Mesothelial cell of epicardium (in vitro differentiated cells): ENCODE measurements at places on chromosomes 6 and 20.

DNA sequence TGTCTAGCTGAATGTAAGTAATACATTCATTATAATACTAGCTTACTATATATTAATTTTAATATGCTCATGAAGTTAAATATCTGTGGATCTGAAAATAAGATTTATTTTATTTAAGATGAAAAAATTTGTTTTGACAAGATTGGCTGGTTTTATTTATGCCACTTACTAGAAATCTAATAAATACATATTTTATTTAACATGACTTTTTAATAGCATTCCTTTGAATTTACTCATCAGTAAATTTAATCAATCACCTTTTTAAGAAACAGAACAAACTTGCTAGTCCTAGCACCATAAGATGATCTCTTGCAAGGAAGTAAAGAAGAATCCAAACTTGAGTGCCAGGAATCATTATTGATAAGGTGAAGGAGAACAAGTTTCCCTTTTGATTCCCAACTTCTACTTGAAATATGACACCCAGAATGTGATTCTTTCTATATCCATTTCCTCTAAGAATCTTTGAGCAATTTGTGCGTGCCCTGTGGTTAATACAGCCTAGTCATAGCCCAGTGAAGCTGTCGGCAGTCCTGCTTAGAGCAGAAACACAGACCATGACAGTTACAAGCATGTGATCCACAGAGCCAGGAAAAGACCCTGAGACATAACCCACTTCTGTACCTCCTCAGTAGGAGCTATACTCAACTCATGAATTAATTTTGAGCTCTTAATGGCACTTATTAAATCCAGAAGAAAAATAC lies 282.3 kb upstream of the QKI start:
- DNase-seq = no peak

- DNase-seq = no peak
Observed at GRCh38 chr6:39114388-39114703, 640 bp downstream of the SAYSD1 start.

- DNase-seq = no peak
Observed at GRCh38 chr20:51129147-51129776, 106.4 kb upstream of the KCNG1 start.

DNA sequence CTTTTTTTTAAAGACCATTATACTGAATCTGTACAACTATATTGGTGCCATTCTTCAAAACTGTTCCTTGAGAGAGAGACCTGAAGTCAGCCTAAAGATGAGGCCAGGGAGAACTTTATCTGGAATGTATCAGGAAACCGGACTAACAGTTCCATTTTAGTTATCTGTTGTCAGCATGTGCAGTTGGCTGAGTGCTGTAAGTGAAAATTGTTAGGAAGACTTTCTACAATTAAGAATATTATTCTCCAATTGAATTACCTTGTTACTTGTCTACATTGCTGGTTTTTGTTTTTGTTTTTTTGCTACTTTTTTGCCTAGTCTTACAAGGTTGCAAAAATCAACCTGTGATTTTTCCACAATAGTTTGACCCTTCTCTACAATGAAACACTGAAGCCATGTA lies 7.5 kb downstream of the CEP57L1 start:
- DNase-seq = no peak

- no peak for DNase-seq
Observed at GRCh38 chr6:163243083-163243482, 171.4 kb upstream of the QKI start.

DNA sequence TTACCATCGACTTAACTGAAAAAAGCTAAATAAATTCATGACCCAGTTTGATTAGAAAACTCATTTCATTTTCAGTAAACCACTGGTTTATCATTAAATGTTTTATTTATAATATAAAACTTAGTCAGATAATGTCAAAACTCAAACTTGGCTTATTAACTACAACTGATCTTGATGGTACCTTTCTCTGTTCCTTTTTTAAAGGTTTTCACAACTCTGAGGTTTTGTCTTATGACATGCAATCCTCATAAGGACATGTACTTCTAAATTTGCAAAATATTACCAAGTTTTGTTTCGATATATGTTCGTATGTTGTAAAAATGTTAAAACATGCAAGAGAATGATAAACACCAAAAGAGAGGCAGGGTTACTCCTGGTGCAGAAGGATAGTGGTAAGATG lies 82.5 kb upstream of the PDE10A start:
- DNase-seq = no peak

GRCh38 chr6:111721753-111722154 lies 116.1 kb upstream of the TRAF3IP2 start:
- DNase-seq = no peak

DNA sequence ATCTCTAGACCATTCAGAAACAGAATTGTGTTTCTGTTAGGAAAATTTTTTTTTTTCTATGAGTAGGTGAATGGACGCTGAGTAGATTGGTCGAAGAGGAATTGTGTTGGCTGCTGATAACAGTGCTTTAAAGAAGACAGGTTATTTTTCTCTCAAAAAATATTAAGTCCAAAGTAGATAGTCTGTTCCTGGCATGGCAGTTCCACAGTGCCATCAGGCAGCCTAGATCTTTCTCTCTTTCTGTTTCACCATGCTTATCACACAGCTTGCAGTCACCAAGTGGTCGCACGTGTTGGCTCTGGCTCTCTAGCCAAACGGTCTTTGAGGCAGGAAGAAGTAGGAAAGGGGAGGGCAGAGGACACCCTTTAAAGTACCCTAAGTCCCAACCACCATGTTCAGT lies 22.4 kb upstream of the SERINC3 start:
- DNase-seq = no peak

DNA sequence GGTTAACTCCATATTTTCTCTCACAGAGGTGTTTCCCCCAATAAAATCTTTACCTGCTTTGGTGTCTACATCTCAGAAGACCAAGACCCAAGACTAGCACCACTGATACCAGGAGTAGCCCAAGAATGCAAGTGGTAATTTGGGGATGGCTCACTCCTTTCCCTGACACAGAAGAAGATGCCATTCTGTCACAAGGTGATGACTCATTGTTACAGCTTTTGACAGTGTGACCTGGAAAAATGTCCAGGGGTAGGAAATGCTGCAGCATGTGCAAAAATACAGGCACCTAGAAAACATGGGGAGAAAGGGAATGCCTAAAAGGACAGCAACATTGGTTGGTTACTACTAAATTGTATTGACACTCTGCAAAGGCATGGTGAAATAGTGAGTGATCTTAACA lies 254.0 kb upstream of the GJE1 start:
- DNase-seq = no peak

- no peak for DNase-seq
Observed at GRCh38 chr6:34238585-34239499, 2.2 kb downstream of the HMGA1 start.

DNA sequence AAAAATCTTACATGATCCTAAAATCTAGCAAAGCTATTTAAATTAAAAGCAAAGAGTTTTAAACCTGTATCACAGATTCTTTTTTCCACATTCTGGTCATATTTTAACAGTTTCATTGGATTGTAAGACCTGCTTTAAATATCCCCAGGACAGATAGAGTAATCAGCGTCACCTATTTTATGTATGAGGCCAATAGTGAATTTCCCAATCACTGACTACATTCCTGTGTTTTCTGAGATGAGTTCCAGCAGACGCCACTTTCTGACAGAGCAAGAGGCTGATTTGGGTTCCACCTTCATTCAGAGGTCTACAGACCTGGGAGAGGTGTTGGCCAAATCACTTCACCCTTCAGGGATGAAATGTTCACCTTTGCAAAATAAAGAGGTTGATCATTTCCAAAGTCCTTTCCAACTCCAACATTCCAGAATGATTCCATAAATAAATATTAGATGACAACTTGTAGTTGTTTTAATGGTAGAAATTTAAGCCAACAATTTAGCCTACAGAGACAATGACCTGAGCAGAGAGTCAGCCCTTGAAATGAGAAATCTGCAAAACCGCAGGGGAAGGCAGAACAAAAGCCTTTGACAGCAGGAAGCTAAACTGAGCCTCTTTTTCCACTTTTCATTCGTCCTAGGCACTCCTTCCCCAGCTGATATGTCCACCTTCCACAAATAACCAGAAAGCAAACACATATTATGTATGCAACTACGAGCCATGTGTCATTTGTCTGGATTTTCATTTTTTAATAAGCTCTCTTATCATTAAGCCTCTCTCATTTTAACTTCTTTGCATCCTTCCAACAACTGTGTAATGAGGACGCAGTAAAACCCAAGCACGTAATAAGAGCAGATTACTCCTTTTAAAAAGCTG lies 105.2 kb downstream of the TFAP2A start:
- DNase-seq = no peak

DNA sequence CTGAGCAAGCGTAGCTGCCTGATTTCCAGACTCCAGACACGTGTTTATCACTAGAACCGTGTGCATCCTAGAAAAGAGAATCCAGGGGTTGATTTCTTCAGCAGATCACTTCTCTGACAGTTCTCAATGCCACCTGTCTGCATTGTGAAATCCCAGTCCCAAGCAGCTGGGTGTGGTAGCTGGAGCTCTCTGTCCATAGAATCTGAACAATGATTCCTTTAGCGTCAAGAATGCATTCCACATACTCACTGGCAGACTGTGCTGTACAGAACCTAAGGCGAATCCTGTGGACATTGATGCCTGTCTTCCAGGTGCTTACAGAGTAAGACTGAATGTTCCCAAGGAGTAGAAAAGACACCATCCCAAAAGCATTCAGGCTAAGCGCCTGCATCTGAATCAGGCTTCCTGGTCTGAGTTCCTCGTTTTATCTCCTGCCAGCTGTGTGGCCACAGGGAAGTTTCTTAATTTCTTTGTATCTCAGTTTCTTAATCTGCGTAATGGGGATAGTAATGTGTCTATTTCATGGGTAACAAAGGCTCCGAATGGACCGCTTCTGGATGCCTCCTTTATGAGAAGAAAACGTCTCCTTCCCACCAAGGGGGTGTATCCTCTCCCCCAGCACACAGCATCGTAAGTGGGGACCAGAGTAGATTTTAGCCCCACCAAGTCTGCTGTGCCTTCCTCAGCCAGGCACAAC lies 10.4 kb upstream of the TRAF3IP2 start:
- no peak for DNase-seq
